CD4-positive, alpha-beta memory T cell (primary cell): ENCODE measurements at places on chromosomes 4 and X.

DNA sequence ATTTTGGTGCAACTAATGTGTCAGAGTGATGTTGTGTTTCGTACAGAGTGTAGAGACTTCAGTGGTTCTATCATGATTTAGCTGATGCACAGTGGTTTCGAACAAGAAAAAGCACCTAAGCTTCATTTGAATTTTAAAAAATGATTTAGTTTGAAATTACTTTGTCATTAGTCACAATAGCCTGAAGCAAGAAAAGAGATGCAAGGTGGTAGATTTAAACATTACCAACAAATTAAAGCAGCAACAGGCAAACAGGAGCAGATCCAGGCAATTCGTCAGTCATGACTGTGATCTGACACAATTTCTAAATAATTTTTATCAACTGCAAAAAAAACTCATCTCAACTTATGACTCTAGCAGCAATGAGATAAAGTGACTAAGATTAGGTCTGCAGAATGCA is 24.6 kb upstream of the COX7B2 start:
- DNase-seq = no peak

DNA sequence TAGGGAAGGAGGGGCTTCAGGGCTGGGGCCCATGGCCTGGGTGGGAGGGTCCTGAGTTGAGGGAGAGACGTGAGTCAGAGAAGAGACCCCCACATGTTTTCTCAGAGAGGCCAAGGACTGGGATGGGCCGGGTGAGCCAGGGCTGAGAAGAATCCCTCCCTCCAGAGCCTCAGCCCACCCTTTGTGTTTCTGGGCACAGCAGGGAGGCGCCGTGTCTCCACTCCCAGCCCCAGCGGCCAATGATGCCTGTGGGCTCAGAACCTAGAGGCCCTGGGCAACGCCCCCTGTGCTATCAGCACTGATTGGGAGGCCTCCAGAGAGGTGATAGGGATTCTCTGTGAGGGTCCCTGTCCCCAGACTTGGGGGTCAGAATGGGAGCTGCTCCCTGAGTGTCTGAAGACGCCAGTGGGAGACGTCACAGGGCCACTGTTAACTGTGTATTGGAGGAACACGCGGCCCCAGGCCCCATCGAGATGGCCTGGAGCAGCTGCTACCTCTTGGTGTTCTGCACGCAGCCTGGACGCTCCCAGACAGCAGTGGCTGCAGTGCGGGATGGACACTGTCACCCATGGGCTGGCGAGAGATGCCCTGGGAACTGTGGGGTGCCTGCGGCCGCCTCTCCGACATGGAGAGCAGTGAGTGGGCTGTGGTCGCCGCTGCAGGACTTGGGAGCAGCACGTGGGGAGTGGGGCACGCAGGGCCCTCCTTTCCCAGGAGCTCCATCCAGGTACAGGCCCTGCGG is 8.5 kb downstream of the FGFRL1 start:
- no peak for DNase-seq

- no peak for DNase-seq
Observed at GRCh38 chr4:143184217-143184502, 557 bp upstream of the USP38 start.

- no peak for DNase-seq
Observed at GRCh38 chrX:70022616-70023015, 27.1 kb downstream of the AWAT2 start.

- no peak for DNase-seq
Observed at GRCh38 chrX:129557844-129558480, 17.9 kb downstream of the OCRL start.

DNA sequence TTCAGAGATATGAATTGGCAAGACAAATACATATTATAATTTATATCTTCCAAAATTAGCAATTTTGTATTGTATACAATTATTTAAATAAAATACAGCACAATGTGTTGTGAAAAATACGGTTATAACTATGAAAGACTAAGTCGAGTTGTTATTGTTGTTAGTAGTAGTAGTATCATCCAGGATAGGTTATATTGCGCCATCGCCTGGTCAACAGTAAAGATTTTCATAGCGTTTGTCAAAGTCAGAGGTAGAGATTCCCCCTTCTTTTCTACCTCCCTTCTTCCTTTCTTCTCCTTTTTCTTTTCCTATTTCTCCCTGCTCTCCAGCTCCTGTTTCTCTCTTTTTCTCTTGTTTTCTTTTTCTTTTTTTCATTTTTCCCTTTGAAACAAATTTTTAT is 499.1 kb upstream of the EPHA5 start:
- DNase-seq = no peak

GRCh38 chr4:100826808-100827548 is 309.2 kb upstream of the EMCN start:
- DNase-seq = no peak

- no peak for DNase-seq
Observed at GRCh38 chr4:34043131-34043530, 2201.2 kb downstream of the ARAP2 start.

DNA sequence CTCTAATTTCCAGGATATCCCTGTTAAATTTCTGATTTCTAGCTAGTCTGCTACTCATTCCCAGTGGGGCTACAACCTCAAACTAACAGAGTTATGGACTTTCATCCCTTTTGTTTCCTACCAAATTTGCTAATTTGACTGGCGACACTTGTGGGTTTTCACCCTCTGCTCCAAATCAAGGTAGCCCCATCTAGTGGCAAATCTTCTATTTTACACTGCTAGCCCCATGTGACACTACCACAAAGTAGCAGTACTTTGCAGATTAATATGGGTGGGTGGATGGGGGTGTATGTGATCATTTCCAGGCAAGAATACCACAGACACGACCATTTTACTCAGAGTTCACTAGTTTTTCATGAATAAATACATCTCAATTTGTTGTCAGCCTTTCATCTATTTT is 150.3 kb downstream of the MSL3 start:
- DNase-seq = peak; percentile 8

DNA sequence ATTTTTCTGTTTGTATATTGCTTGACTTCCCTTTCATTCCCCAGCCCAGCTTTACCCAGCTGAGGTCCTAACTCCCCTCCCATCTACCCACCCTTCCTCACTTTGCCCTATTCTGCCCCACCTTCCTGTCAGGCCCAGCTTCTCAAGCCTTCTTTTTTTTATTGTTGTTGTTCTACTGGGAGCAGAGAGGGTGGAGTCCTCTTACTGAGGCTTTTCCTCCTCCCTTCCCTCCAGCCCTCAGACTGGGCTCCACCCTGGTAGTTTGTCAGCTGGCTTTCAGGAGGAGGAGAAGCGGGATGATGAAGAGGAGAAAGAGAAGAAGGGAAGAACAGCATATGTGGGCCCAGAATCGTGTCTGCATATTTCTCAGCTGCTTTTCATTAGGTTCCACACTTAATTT is 3.2 kb upstream of the KLF8 start:
- no peak for DNase-seq

DNA sequence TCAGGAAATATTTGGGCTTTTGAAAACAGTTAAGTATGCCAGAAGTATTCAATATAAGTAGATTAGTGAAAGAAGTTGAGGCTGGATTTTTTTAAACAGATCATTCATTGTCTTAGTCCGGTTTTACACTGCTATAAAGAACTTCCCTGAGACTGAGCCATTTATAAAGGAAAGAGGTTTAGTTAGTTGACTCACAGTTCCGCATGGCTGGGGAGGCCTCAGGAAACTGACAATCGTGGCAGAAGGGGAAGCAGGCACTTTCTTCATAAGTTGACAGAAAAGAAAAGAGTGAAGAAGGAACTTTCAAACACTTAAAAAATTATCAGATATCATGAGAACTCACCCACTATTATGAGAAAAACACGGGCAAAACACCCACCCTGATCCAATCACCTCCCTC is 31.1 kb upstream of the CYLC1 start:
- no peak for DNase-seq

- DNase-seq = no peak
Observed at GRCh38 chrX:120334603-120335002, 23.3 kb upstream of the TMEM255A start.

DNA sequence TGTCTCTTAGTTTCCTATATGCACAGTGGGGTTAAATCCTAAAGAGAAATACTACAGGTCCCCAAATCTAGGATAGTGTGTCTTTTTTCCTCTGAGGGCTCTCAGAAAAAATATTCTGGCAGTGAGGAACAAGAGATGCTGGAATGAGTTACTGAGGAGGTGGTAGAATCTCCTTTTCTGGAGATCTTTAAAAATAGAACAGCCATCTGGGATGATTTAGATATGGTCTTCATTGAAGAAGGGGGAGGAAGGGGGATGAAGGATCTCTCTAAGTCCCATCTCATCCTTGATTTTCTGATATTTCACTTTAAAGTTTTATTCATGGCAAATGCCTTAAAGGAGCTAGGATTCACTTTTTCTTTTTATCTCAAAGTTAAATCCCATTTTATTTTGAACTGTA is 235.0 kb downstream of the MAML3 start:
- DNase-seq = no peak

- DNase-seq = no peak
Observed at GRCh38 chrX:19075754-19076153, 46.5 kb downstream of the ADGRG2 start.

DNA sequence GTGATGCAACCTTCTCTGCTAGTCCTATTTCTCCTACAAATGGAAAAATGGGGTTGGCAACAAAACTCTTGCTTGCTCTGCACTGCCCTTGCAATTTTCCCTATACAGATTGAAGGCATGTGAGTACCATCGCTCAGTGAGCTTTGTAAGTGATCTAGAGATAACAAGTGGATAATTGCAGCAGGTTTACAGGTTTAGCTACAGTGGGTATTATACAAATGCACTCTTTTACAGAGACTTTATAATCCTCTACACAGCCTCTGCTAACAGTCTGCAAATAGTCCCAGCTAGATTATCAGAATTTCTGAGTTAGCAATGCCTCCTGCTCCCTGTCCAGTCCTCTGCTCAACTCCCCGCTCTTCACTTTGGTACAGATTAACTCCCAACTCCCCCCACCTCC is 11.1 kb downstream of the LEF1 start:
- no peak for DNase-seq

DNA sequence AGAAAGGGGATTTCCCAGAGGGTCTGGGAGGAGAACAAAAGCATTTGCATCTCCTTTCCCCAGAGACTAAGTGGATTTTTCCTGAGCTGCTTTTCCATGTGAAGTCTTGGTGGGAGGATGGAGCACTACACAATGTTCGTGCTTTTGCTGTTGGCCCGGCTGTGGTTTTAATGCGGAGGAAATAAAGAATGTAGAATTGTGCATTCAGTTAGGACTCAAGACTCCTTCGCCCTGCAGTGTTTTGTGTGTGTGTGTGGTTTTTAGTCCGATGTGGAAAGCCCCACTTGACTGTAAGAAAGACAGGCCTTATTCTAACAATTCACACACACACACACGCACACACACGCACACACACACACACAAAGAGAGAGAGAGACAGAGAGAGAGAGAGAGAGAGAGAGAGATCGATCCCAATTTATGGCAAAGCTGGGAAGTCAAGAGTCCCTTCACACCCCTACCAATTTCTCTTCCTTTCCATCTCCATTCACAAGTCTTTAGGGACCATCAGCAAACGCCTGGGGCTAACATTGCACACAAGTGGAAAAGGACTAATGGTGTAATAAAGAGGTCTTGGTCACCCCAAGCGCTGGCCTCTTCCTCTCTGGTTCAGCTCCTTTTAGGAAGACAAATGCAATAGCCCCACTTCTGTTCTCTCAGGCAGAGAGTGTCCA is 44.2 kb downstream of the CLDN34 start:
- DNase-seq = peak; percentile 38

GRCh38 chr4:70632028-70632427 is 3.5 kb downstream of the ENAM start:
- DNase-seq = no peak

GRCh38 chr4:83150653-83151330 is 36.3 kb upstream of the PLAC8 start:
- DNase-seq = no peak

- DNase-seq = no peak
Observed at GRCh38 chrX:108029928-108030711, 14.7 kb upstream of the VSIG1 start.

- DNase-seq = no peak
Observed at GRCh38 chr4:76302826-76303438, 3.6 kb upstream of the STBD1 start.

DNA sequence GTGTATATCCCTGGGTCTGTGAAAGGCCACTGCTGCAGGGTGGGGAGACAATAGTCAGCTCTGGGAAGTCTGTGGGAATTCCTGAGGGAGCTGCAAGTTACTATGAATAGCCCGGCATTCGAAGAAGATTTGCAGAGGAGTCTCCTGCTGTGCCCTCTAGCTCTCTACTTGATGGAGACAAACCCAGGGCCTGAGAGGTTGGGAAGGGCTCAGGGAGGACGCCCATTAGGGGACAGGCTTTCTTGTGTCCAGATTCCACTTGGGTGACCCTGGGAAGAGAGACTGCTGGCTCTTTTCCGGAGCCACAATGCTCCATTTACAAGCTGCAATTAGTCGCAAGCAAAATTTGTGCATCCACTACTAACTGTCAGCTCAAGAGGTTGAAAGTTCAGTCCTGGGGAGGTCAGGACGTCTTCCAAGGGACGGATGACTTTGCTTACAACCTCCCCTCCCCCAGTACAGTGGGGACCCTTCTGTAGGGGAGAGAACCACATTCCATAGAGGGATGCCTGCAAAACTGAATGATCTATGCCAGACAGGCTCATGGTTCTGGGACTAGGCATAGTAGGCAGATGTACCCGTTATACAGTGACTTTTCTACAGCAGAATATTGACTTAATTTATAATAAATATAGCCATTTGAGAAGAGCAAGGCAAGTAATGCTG is 48.2 kb upstream of the PHOX2B start:
- no peak for DNase-seq

- no peak for DNase-seq
Observed at GRCh38 chrX:20739038-20739745, 472.5 kb upstream of the RPS6KA3 start.

DNA sequence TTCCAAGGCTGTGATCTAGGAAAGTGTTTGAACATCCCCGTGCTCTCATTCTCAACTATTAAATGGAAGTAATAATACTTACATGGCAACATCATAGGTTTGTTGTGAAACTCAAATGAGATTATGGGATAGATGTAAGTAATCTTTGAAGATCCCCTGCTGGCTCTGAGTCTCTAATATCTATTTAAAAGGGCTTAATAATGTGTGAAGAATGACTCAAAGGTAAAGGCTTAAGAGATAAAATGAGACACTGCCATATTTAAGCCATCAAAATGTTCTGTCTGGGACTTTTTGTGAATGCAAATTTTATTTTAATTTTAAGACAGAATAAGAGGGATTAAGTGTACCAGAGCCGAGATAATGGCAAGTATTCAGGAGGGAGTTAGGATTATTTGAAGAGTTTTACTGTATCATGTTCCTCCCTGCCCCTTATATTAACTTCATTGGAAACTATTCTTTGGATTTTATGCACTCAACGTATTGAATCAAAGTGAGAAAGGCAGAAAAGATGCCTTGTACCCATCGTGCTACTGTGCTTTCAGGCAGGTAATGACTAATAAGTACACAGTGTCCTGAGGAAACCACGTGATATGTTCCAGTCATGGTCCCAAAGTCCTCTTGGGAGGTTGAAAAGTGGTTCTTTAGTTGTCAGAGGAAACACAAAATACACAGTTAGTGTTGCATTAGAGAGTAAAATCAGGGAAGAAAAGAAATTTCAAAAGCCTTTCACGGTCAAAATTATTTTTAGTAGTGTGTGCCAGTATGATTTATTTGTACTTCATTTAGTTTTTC is 192.4 kb downstream of the RBM46 start:
- no peak for DNase-seq
